ENCODE measurements at places on chromosomes 7 and 10.

DNA sequence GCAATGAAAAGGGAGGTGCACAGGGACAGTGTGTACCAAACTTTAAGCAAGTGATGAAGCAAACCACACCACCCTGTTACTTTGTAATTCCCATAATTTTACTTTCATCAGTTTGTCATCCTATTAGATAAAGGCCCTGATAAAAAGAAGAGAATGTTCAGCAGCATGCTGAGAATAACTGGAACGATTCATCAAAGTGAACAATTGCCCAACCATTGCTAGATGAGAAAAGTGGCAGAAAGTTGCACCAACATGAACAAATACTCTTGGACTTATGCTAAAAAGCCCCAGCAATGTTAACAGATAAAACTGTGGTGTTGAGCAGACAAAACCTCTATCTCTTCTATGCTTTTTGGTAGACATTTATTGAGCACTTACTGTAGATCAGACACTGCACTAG, 75.5 kb upstream of the PCGF5 start:
- no peak for DNase-seq

DNA sequence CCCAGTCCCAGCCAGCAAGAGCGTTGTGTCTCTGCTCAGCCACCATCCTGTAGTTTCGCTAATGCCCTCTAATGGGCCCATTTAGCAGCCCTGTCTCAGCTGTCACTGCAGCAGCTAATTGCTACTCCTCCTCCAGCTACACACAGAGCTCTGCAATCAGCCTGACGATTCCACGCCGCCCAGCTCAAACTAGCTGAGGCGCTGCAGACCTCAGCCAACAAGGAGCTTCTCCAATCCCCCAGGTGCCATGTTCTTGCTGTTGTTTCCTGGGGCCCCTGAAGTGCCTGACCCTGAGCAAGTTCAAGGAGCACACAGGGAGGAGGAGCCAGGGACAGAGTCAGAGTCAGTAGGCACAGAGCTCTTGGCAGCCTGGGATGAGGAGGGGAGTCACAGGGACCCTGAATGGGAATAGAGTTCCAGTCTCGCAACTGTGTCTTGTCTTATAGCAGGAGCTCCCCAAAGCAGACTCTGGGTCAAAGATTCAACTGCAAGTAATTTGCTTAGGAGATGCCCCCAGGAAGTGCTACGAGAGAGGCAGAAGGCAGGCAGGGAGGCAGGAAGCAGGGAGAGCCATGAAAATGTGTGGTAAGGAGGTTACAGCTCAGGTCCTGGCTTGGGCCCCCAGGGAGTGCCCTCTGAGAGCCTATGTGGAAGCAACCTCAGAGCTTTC, 135.8 kb upstream of the UNC5B start:
- no peak for DNase-seq

DNA sequence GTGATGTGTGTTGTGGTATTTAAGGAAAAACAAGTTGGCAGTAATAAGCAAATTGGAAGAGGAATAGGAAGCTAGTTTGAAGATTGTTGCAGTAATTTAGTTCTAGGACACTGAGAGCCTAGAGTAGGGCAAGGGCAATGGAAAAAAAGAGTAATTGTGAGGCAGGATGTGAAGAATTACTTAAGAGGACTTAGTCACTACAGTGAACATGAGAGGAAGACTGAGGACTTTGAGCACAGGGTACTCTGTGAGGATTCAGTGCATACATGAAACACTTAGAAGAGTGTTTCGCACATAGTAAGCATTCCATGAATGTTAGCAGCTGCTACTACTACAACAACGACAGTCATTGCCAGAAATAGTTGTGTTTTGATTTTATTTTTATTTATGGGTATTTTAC, 30.9 kb upstream of the DKK1 start:
- no peak for DNase-seq

GRCh38 chr7:157318015-157318706, 18.6 kb upstream of the DNAJB6 start:
- DNase-seq = peak; percentile 60

- no peak for DNase-seq
Observed at GRCh38 chr10:86110156-86110786, 256.3 kb downstream of the GRID1 start.

DNA sequence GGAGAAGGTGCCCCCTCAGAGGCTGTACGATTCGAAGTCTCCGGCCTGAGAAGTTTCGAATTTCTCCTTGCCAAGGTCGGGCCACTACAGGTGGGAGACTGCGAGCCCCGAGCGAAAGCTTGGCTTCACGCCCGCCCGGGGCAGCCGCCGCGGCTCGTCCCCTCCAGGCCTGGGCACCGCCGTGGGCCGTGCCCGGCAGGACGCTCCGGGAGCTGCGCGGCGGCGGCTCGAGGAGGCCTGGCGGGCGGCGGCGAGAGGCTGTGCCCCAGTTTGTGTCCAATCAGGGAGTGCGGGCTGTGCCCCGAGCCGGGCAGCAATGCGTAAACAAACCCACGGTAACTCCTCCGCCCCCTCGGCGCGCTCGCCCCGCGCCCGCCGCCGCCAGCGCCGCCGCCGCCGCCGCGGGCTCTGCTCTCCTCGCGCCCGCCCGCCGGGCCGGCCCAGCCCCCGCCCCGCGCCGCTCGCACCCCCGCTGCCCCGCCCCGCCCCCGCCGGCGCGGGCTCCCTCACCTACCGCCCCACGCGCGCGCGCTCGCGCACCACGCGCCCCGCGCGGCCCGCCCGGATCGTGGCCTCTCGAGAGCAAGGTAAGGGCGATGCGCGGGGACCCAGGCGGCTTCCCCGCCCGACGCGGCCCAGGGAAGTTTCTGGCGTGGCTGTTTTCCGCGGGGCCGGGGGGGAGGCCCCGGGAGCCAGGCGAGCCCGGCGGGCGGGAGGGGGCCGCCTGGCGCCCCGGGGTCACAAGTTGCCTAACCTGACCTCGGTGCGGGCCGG, 57.8 kb upstream of the PCGF5 start:
- DNase-seq = peak; percentile 55

GRCh38 chr7:80263821-80264220, 129.2 kb downstream of the GNAI1 start:
- DNase-seq = no peak

DNA sequence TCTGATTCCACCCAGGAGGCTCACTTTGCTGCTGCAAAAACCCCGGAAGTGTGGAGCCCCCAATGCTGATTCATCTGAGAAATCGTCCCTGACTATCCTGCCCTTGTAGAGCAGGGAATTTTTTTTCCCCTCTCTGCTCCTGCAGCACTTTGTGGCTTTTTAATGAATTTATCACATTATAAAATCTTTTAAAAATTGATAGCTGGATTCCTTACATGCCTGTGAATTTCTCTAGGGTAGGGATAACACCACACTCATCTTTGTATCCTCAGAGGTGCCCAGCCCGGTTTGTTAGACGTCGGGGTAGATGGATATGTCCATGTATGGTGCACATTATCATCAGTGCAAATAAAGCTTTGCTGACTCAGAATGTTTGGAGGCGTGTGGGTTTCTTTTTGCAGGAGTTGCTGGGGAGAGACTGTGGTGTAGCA, 185.7 kb downstream of the STK31 start:
- no peak for DNase-seq

GRCh38 chr7:27139334-27140125, 4.0 kb downstream of the HOXA5 start:
- no peak for DNase-seq

GRCh38 chr7:17965603-17966002, 25.3 kb upstream of the SNX13 start:
- no peak for DNase-seq

DNA sequence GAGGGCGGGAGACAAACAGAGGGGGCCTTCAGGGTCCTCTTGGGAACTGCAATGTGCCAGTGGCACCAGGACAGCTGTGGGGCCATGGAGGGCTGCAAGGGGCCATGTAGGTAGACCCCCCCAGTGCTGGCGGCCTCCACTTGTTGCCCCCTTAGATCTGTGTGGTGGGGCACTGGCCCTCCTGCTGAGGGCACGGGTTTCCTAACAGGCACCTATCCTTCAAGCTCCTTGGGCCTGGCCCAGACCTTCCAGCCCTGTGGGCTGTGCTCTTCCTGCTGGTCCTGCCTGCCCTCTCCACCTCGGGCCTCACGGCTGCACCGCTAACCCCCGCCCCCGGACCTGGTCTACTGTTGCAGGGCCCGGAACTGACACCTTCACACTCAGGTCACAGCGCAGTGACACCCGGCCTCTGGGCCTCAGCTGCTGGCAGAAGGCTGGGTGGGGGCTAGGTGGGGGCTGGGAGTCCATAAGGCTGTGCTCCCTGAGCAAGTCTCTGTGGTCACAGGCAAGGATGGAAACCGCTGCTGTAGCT, 12.6 kb downstream of the RASGEF1A start:
- DNase-seq = no peak

- DNase-seq = no peak
Observed at GRCh38 chr7:76346097-76346496, 12.7 kb downstream of the YWHAG start.

- DNase-seq = no peak
Observed at GRCh38 chr7:113464096-113464855, 345.9 kb upstream of the SMIM30 start.

DNA sequence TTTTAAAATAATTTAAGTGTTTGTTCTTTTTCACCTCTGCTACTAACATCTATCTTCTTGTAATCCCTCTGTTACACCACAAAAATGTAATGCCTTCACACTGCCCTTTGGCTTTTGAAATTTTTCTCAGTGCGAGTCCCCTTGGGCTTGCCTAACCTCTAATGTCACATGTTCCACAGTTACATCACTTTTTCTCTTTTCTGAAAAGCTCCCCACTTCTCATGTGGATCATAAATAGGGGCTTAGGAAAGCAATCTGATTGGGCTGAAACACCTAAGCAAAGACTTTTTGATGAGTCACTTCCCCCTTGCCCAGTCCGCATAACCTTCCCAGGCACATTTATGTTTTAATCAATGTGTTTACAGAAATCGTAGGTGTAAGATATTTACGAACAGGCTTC, 288.2 kb downstream of the IPMK start:
- DNase-seq = no peak

DNA sequence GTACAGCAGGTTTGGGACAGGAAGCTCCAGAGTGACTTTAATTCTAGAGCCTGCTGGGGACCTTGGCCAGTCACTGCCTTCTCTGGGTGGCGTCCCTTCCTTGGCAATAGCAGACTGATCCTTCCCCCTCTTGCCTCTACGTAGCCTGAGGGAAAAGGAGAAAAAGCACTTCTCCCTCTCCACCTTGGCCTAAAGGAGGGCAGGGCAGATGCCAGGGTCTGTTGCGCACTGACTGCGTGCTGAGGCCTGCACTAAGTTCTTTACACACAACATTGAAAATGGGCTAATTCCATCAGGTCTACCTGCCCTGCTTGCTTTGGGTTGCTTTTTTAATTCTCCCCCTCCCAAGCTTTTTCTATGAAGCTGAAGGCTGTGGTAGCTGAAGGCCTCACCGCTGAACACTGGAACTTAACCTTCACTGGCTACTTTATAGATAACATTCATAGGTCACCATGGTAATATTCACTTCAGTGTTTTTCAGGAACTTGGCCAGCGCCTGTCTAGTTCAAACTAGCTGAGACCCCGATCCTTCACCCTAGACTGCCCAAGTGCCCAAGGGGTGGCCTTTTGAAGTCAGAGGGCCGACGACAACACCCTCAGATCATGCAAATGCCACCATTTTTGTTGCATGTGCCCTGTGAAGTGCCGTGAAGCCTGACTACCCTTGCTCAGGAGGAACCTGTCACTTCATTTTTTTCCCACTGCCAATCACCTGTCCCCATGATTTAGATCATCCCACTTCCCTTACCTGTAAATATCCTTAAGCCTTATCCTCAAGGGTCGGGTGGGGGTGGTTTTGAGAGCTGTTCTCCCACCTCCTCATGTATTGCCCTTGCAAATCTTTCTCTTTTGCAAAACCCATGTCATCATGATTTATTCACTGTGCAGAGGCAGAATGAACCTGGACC, 28.7 kb downstream of the PRF1 start:
- no peak for DNase-seq

- DNase-seq = no peak
Observed at GRCh38 chr7:131057015-131057793, 270.5 kb upstream of the MKLN1 start.

DNA sequence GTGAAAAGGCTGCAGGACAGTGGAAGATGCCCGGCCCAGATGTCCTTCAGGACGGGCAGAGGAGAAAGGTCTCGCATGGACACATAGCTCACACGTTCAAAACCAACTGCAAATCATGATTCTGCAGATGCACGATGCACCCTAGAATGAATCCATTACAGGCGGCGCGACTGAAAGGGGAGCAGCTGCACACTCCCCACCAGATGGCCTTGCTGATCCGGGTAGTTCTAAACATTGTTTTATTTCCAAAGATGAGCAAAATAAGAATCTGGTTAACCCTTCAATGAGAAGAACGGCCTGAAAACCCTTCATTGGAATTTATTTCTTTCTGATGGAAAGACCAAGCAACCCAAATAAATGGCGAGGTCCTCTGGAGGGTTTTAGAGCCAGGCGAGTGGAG, 33.8 kb downstream of the CHST15 start:
- no peak for DNase-seq

DNA sequence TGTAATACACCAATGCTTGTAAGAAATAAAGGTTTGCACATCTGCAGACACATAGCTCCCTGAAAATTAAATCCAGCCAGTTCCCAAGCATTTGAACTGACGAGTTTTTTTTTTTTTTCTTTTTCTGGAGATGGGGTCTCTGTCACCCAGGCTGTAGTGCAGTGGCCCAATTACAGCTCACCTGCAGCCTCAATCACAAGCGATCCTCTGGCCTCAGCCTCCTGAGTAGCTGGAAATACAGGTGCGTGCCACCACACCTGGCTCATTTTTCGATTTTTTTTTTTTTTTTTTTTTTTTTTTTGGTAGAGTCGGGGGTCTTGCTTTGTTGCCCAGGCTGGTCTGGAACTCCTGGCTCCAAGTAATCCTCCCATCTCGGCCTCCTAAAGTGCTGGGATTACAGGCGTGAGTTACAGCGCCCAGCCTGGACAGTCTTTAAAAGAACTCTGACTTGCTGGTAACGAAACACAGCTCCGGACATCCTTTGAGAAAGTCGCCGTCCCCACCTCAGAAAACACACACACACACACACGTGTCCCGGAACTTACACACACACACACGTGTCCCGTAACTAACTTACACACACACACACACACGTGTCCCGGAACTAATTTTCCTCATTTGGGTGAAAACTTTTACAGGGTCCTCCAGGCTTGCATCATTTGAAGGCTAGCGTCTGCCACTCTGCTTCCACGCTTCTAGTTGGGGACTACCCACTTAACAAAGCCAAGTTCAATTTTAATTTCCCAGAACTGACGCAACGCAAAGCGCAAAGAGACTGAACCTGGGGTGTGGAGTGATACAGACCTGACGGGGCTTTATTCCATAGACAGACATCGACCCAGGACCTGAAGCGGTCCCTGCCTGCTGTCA, 18.6 kb downstream of the OCM2 start:
- peak; percentile 10 for DNase-seq

GRCh38 chr7:96041171-96041570, 268.8 kb downstream of the DYNC1I1 start:
- no peak for DNase-seq

- no peak for DNase-seq
Observed at GRCh38 chr10:33252794-33253203, 81.7 kb downstream of the NRP1 start.

GRCh38 chr7:30390736-30391636, 87.6 kb downstream of the NOD1 start:
- no peak for DNase-seq

Data from stimulated activated CD4-positive, alpha-beta T cell treated with anti-CD3 and anti-CD28 coated beads, Interleukin-1b, Interleukin-23, amount 100 ng/mL, for 48 hours (primary cell).